Activated CD4-positive, alpha-beta T cell treated with anti-CD3 and anti-CD28 coated beads, Interleukin-2, amount 10 ng/mL, durations not matched to agents 7 days and 5 days (primary cell): ENCODE measurements at places on chromosomes 7 and 10. TPM values are rescaled to one million over a fixed set of nuclear protein-coding genes. Genes with fewer than 3 reads are reported as not detected.

DNA sequence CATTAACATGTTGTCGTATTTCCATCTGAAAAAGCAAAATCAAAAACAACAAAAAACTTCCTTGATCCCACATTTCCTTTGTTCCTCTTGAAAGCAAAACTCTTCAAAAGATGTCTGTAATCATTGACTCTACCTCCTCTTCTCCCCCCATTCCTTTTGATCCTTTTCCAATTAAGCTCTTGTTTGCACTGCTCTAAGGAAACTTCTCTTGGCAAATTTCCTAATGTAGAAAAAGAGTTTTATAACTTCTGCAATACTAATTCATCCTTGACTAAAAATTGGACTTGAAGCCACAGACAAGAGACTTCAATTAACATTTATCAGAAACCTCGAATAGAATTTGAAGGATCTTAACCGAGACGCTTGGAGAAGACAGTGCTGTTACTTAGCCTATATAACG is 317.1 kb upstream of the SEMA3C start:
- DNase-seq: no peak

DNA sequence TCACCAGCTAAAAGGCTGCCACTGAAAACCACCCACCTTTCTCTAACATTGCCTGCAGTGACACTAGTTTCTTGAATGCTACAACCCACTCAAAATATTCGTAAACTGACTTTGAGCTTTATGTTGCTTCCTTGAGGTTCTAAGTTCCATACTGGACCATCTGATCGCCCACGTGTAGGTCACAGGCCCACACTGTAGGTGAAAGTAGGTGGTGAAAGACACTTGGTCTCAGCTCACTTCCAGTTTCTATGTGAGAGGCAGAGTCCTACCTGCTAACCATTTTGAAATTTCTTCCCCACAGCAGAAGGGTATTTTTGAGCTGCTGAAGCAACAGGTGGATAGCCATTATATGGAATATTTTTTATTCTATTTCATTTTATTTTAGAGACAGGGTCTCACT is 97.3 kb downstream of the MYO3A start:
- DNase-seq: no peak

The TSPAN33 gene
- total RNA-seq: 2.8 TPM

GRCh38 chr7:131357282-131357880 is 29.7 kb downstream of the MKLN1 start:
- DNase-seq: no peak

GRCh38 chr7:149330914-149331567 is 69.0 kb downstream of the ZNF783 start:
- no peak for DNase-seq

- DNase-seq: no peak
Observed at GRCh38 chr7:72298091-72298490, 114.0 kb downstream of the CALN1 start.

- DNase-seq: no peak
Observed at GRCh38 chr10:101564490-101564991, 23.5 kb downstream of the POLL start.

DNA sequence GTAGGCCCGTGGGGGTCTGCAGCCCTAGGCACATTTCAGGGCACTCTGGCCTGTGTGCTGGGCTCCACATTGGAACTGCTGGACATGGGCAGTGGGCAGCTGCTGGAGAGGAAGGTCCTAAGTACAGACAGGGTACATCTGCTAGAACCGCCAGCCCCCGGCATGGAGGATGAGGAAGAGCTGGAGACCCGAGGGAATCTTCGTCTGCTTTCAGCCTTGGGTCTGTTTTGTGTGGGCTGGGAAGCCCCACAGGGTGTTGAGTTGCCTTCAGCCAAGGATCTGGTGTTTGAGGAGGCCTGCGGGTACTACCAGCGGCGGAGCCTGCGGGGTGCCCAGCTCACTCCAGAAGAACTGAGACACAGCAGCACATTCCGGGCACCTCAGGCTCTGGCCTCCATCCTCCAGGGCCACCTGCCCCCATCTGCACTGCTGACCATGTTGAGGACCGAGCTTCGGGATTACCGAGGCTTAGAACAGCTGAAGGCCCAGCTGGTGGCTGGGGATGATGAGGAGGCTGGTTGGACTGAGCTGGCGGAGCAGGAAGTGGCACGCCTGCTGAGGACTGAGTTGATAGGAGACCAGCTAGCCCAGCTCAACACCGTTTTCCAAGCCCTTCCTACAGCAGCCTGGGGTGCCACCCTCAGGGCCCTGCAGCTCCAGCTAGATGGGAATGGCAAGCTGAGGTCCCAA is 1.4 kb downstream of the HPS6 start:
- DNase-seq: no peak

The MSMB gene
- not detected for total RNA-seq

The AMPH gene
- not detected for total RNA-seq

- DNase-seq: no peak
Observed at GRCh38 chr10:92891885-92892690, 43.8 kb downstream of the EXOC6 start.

- DNase-seq: no peak
Observed at GRCh38 chr10:104415526-104416165, 62.0 kb downstream of the CFAP58 start.

The CLDN3 gene
- not detected for total RNA-seq

- no peak for DNase-seq
Observed at GRCh38 chr10:32253276-32253675, 93.7 kb downstream of the EPC1 start.

- no peak for DNase-seq
Observed at GRCh38 chr10:6602700-6603084, 22.6 kb upstream of the PRKCQ start.

The BAMBI gene
- total RNA-seq: not detected

- no peak for DNase-seq
Observed at GRCh38 chr10:16360425-16360824, 76.4 kb upstream of the PTER start.

The CCDC172 gene
- total RNA-seq: not detected

The SFXN4 gene
- 20.1 TPM for total RNA-seq

- DNase-seq: no peak
Observed at GRCh38 chr10:98272245-98272644, 4.3 kb upstream of the LOXL4 start.

- no peak for DNase-seq
Observed at GRCh38 chr10:18224626-18225445, 84.6 kb downstream of the CACNB2 start.

GRCh38 chr7:135994466-135995205 is 17.5 kb upstream of the MTPN start:
- DNase-seq: no peak

GRCh38 chr7:92330835-92331438 is 85.2 kb downstream of the ANKIB1 start:
- DNase-seq: no peak

- DNase-seq: no peak
Observed at GRCh38 chr10:70742537-70743429, 42.4 kb downstream of the TBATA start.

DNA sequence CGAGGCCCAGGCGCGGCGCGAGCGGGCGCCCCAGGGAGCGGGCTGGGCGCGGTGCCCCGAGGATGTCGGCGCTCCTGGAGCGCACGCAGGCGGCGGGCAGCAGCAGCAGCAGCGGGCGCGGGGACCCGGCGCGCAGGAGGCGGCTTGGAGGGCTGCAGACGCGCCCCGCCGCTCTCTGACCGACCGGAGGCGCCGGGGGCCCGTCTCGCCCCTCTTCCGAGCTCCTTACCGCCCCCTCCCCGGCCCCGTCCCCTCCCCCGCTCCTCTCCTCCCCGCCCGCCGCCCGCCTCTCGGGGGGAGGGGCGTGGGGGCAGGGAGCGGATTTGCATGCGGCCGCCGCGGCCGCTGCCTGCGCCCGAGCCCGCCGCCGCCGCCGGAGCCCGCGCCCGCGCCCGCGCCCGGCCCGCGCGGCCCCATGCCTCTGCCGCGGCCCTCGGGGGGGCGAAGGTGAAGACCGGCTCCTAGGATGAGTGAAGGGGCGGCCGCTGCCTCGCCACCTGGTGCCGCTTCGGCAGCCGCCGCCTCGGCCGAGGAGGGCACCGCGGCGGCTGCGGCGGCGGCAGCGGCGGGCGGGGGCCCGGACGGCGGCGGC is at the start of gene NRG3:
NRG3 (plus strand) TSS at position 320 of the 592 bp plus-strand sequence.
- DNase-seq: no peak

DNA sequence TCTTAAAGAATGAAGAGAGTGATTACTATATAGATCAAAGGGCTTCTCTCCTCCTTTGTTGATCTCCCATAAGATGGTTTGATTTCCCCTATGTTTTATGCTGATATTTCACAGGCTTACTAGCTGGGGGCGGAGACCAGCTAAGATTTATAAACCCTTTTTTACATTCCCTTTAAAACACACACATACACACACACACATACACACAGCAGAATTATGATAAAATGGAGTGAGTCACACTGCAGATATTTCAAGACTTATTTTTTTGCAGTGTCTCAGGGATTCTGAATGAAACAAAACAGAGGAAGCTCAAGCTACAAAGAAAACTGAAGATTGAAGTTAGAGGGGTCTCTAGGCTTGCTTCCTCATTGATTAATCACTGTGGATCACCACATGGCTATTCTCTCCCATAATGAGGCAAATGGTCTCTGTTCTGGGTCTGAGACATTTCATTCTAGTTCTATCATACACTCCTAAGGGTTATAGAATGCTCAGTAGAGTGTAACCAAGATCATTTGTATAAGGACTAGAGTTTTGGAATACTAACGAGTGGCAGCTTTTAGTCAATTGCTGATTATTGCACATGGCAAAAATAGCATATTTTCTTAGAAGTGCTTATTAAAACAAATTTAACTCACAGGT is 18.6 kb downstream of the INA start:
- no peak for DNase-seq

GRCh38 chr7:137976696-137977095 is 25.2 kb downstream of the CREB3L2 start:
- no peak for DNase-seq

The AKR1C4 gene
- total RNA-seq: not detected

GRCh38 chr7:16651396-16652239 is 5.6 kb downstream of the BZW2 start:
- DNase-seq: no peak

DNA sequence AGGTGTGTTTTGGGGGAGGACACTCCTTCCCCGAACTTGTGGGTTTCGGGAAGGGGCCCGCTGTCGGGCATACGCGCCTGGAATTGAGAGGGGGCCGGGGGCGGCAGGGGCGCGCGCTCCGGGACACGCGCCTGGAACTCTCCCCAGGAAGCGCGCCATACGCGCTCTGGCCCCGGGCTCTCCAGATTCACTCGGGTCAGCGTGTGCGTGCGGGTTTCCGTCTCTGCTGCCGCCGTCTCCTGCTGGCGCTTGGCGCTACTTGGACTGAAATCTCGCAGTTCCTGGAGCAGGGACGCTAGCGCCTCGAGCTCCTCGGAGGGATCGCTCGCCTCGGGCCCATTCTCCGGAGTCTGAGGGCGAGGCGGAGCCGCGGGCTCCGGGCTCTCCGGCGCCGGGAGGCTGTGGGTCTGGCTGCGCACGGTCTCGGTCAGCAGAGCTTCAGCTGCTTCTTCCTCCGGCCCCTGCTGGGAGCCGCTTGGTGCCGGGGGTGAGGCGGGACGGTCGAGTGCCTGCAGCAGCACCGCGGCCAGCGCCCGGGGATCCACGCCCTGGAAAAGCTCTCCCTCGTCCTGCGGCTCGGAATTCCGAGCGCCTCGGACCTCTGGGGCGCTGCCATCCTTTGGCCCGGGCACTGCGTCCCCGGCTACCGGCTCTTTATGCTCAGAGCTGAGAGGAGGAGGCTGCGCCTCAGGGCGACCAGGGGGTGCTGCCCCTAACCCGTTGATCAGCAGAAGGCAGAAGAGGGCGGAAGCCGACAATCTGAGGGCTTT is 1.1 kb downstream of the VGF start:
- DNase-seq: no peak

- no peak for DNase-seq
Observed at GRCh38 chr7:114623146-114623545, 208.5 kb downstream of the FOXP2 start.

GRCh38 chr10:73906524-73907447 is 4.1 kb upstream of the PLAU start:
- DNase-seq: no peak
